ENCODE measurements at places on chromosomes 4 and X.
A peak's percentile ranks its signal among the peaks of the same experiment; 100 is the strongest.

DNA sequence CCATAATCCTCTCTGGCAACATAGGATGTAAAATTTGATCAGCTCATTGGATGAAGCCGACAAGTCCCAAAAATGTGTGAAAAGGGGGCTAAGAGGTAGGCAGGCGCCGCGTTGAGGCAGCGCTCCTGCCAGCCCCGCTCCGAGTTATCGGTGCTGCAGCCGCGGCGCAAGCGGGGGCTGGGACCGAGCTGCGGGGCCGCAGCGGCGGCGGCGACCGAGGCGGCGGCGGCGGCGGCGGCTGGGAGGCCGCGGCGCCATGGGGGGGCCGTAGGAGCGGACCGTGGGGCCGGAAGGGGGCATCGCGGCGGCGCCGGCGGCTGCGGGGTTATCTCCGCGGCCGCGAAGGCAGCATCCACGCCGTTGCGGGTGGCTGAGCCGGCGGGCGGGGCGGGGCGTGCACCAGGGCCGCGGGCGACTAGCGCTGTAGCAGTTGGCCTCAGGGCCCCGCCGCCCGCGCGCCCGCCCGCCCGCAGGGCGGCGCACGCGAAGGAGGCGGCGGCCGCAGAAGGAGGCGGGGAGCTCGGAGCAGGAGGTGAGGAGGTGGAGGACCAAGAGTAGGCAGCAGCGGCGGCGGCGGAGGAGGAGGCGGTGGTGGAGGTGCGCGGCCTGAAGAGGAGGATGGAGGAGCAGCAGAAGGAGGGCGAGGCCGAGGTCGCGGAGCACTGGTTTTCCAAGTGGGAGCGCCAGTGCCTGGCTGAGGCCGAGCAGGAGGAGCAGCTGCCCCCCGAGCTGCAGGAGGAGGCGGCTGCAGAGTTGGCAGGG is 126.0 kb upstream of the CXorf66 start:
- DNase-seq = no peak

DNA sequence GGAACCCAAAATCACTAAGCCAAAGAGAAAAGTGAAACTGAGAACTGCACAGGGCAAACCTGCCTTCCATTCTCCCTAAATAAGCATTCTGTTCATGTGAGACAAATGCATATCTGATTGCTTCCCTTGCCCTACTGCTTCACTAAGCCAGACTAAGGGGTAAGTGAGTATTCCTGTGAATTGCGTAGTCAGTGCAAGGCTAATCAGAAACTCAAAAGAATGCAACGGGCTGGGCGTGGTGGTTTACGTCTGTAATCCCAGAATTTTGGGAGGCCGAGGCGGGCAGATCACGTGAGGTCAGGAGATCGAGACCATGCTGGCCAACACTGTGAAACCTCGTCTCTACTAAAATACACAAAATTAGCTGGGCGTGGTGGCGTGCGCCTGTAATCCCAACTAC is 10.8 kb upstream of the XIAP start:
- no peak for DNase-seq

- DNase-seq = no peak
These were observed 945.3 kb upstream of the GRIA3 start for GRCh38 chrX:122238801-122239200.

DNA sequence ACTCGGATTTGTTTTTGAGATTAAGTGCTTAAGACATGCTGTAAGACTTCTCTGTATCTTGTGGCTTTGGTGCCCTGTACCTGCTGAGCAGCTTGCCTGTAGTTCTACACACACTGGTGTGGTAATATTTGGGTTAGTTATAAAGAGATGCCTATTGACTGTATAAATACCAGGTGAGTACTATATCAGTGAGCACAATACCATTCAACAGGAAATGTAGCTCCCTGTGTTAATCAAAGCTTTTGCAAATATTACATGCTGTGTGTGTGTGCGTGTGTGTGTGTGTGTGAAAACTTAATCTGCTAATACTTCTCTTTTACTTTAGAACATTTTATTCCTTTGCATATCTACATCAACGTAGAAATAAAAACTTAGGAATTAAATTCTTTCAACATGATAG is 30.1 kb downstream of the MYOZ2 start:
- DNase-seq = no peak

DNA sequence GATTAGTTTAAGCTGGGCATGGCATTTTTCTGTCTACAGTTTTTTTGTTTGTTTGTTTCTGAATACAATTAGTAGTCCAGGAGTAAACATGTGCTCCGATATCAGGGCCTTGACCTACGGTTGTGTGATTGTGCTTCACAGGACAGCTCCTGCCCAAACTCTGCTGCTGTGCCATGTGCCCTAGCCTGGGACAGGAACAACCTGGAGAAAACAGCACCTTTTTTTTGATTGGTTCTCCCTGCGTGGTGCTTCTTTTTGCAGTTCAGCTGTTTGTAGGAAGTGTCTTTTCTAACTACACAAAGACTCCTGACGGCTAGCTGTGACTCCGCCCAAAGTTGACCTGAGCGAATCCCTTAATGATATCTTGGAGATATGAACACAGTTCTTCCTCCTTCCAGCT is 158.8 kb downstream of the ATP10D start:
- no peak for DNase-seq

DNA sequence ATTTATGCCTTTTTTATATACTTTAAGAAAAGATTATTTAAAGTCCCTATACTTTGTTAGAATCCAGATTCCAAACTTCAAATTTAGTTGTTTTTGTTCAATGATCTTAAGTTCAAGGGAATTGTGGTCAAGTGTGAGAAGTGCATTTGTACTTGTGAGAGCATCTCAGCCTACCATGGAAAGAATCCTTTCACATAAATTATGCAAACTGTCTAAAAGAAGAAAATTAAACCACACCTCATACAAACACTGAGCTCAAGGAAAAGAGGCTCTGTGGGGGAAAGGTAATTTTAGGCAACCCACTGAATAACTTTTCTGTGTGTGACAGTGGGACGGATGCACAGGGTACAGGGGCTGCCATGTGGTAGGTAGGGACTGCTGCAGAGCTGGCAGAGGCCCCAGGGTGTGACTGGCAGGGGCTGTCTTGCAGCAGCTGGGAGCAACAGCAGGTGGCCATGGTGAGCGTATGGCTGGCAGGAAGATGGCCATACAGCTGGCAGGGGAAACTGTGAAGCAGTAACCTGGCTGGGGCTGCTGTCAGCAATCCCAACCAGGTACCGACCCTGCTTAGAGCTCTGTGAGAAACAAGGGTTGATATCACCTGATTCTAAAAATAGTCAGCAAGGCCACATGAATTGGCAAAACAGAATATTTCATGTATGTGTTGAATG is 130.6 kb downstream of the UGT8 start:
- DNase-seq = no peak

DNA sequence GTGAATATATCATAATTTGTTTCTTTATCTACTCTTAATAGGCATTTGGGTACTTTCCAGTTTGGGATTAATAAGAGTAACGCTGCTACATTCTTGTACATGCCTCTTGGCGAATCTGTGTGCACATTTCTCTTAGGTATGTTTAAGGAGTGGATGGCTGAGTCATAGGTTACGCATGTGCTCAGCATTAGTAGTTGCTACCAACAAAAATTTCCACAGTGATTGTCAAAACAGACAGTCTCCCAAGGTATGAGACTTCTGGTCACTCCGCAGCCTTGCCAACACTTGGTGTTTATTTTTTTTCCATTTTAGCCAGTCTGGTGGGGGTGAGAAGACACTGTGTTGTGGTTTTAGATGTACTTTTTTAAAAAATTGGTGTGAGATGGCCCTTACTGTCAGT is 44.6 kb downstream of the FGFBP1 start:
- no peak for DNase-seq

GRCh38 chr4:100367451-100367850 is 150.4 kb downstream of the EMCN start:
- DNase-seq = no peak

DNA sequence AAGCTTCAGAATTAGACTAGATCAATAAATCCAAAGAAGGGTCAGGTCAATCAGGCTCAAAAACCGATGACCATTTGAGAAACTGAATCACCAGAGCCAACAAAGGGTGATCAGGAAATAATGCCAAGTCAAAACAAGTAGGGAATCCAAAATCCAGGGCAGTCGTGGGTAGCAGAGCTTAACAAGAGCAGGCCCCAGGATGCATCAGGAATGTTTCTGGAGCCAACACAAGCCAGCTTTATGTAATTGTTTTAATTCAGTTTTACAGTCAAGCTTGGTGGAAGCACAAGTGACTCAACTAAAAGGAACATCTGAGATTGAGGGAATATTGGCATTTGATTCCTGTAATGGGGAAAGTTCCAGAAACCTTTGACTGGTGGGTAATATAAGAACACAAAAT is 237.9 kb upstream of the EDA2R start:
- no peak for DNase-seq

GRCh38 chr4:88599298-88599697 is 7.0 kb downstream of the HERC3 start:
- DNase-seq = no peak

DNA sequence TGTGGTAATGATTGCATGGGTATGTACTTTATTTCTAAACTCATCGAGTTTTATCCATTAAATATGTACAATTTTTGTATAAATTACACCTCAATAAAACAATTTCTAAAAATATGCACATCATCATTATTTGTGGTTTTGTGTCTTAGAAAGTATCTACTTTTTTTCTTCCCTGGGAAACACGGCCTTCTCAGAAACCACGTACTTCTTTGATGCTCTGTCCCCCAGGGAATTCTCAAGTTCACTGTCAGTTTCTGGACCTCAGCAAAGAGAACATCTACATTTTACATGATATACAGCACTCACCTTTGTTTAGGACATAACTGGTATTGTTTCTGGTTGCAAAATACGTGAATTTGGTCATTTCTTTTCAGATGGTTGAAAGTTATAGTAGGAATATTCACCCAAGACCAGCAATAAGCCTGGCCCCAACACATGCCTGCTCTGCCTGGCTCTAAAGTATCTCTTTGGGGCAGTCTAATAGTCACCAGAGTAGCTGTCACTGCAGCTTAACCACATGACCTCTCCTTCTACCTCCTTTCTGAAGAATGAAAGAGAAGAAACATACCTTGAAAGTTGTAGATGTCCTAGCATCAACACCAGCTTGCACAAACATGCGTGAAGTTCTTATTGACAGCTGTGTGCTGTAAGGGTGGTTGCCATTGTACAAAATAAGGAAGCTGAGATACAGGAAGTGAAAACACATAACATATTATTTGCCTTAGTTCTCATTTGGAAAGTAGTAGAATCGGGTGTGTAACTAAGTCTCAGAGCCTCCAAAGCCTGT is 48.4 kb upstream of the SPANXN4 start:
- no peak for DNase-seq

GRCh38 chrX:24380262-24381187 is 20.1 kb downstream of the SUPT20HL1 start:
- no peak for DNase-seq

DNA sequence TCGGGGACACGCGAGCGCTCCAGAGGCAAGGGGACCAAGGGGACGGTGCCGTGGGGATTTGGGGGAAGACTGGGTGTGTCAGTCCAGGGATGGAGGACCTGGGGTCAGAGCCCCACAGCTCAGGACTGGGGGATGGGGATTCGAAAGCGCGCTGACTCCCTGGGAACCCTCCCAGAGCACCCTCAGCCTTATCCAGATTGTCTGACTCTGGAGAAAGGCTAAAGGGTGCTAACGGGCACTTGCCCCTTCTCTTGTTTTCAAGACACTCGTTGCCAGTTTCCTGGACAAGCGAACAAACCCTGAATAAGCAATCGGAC is 1.1 kb downstream of the DOCK11 start:
- no peak for DNase-seq

DNA sequence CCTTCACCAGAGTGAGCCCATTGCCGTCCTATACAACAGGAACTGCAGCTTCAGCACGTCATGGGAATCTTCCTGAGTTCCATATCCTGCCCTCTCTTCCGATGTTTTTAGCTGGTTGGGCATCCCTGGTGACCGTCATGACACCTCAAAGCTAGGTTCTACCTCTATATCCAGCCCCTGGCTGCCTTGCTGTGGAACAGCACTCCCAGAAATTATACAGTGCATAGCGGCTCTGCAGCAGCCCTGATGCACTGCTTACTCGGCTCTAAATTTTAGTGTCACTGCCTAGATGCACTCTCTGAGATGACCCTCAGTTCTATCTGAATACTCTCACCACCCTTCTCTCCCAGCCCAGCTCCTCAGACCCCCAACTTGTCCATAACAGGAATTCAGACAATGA is 44.3 kb downstream of the ARHGEF38 start:
- no peak for DNase-seq

GRCh38 chr4:117135634-117136354 is 50.4 kb upstream of the TRAM1L1 start:
- DNase-seq = no peak

DNA sequence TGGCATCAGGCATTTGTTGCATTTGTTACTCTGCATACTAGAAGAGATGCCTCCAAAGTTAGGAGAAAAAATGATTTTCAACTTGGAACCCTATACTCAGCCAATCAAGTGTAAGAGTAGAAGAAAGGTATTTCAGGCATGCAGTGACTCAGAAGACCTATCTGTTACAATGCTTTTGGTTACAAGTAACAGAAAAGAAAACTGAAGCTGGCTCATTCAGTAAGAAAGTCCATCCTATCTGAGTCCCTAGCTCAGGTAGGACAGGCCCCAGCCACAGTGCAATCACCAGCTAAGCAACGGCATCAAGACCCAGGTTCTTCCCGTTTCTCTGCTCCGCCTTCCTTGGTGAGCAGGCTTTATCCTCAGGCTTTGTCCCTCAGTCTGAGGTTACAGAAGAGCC is 23.3 kb downstream of the MECP2 start:
- no peak for DNase-seq

- no peak for DNase-seq
These were observed 16.1 kb upstream of the SULT1E1 start for GRCh38 chr4:69876071-69876470.

DNA sequence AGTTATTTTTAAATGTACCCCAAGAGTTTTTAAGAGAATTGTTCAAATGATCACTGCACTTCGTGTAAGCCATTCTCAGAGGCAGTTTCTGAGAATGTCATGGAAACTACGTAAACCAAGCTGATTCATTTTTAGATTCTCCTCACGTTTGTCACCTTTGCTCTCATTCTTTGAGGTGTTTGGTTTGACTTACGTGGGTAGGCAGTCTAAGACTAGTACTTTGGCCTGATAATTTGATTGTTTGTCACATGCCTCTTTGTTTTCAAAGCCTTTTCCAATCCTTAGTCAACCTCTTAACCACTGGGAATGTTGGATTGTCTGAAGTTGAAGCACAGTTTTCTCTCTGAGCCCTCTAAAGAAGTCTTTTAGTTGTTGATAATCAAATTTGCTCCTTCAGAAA is 10.5 kb downstream of the SEPTIN11 start:
- peak; percentile 16 for DNase-seq

DNA sequence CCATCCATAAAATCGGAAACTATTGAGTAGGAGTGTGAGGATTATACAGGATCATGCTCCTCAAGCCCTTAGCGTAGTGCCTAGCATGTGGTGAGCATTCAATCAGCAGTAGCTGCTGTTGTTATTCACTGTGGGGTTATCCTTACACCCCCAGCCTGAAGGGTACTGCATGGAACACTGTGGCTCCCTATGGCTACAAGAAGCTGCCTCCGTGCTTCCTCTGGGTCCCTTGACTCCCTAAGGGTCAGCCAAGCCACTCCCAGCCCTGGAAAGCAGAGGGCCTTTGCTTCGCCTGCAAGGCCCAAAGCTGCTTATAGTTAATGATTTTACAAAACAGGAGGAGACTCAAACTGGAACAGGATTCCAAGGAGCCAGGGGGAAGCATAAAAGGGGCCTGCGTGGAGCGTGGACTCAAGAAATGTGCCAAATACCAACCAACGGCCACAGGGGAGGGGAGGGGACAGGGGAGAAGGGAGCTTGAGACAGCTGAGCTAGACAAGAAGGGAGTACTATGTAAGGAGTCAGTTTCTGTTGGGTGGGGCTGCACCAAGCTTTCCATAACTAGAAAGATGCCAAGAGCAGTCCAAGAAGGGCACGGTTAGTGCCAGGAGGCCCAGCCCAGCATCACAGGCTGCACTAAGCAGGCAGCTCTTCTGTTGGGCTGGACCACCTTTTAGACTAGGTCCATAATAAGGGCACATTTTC is 15.9 kb downstream of the SEPTIN6 start:
- no peak for DNase-seq

Measured in CD4-positive, alpha-beta T cell treated with Interleukin-4 for 4 hours (primary cell).